ENCODE measurements at places on chromosomes 16 and 17. TPM values are rescaled to one million over a fixed set of nuclear protein-coding genes. Genes with fewer than 3 reads are reported as not detected.

- no peak overlapping the region for H3K27ac ChIP-seq
- DNase-seq: no peak
- H3K27me3 ChIP-seq: peaks cover 23% of the 10 kb centered on the region
- peaks cover 9% of the 10 kb centered on the region for H3K4me1 ChIP-seq
- no peaks in the 10 kb centered on the region for H3K36me3 ChIP-seq
- no peak overlapping the region for H3K4me3 ChIP-seq
These were observed 41.1 kb downstream of the AHSP start for GRCh38 chr16:31568577-31569359.

GRCh38 chr17:77424585-77425344, 284.0 kb downstream of the SEC14L1 start:
- DNase-seq: no peak
- H3K36me3 ChIP-seq: peaks cover 4% of the 10 kb centered on the region
- no peak overlapping the region for H3K4me3 ChIP-seq
- H3K27me3 ChIP-seq: no peaks in the 10 kb centered on the region
- no peak overlapping the region for H3K27ac ChIP-seq
- peaks cover 83% of the 10 kb centered on the region for H3K4me1 ChIP-seq

DNA sequence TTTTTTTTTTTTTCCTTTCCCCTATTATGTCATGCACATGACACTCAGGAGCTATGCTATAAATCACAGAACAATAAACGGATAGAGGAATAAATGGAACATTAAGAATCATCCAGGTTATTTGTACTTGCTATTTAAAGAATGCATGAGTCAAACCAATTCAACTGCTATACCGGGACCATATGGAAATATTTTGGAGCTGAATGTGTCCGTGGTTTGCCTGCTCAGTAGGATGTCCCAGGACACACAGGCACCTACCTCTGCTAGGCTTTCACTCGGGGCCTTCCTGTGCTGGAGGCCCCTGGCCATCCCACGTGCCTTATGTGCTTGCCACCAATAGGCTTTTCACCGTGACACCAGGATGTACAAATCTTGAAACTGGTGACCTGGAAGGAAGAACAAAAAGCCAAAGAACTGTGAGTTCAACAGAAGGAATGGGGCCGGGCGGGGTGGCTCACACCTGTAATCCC, 15.3 kb upstream of the SEC14L1 start:
- no peak overlapping the region for H3K4me3 ChIP-seq
- peaks cover 22% of the 10 kb centered on the region for H3K4me1 ChIP-seq
- no peaks in the 10 kb centered on the region for H3K36me3 ChIP-seq
- DNase-seq: no peak
- no peak overlapping the region for H3K27ac ChIP-seq

- H3K27me3 ChIP-seq: no peaks in the 10 kb centered on the region
- H3K4me3 ChIP-seq: no peak overlapping the region
- H3K27ac ChIP-seq: no peak overlapping the region
- DNase-seq: peak; percentile 20
- H3K36me3 ChIP-seq: no peaks in the 10 kb centered on the region
- no peaks in the 10 kb centered on the region for H3K4me1 ChIP-seq
These were observed 396.7 kb upstream of the MAF start for GRCh38 chr16:79997257-79997656.

DNA sequence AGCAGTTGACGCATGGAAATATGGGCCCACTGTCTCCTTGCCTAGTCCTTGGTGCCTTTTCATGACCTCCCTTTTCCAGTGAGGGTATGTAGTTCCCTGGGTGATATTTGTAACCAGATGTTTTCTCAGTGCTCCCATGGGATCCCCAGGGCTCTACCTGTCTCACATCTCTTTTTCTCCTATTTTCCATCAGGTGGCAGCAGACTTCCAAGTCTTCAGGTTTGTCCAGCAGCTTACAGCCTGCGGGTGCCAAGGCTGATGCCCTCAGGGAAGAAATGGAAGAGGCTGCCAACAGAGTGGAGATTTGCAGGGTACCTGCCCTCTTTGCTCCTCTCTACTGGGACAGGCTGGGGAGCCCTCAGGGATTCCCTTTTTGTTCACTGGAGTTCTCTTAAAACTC, 89.1 kb downstream of the ELAC2 start:
- no peak overlapping the region for H3K27ac ChIP-seq
- H3K4me1 ChIP-seq: no peaks in the 10 kb centered on the region
- H3K4me3 ChIP-seq: no peak overlapping the region

DNA sequence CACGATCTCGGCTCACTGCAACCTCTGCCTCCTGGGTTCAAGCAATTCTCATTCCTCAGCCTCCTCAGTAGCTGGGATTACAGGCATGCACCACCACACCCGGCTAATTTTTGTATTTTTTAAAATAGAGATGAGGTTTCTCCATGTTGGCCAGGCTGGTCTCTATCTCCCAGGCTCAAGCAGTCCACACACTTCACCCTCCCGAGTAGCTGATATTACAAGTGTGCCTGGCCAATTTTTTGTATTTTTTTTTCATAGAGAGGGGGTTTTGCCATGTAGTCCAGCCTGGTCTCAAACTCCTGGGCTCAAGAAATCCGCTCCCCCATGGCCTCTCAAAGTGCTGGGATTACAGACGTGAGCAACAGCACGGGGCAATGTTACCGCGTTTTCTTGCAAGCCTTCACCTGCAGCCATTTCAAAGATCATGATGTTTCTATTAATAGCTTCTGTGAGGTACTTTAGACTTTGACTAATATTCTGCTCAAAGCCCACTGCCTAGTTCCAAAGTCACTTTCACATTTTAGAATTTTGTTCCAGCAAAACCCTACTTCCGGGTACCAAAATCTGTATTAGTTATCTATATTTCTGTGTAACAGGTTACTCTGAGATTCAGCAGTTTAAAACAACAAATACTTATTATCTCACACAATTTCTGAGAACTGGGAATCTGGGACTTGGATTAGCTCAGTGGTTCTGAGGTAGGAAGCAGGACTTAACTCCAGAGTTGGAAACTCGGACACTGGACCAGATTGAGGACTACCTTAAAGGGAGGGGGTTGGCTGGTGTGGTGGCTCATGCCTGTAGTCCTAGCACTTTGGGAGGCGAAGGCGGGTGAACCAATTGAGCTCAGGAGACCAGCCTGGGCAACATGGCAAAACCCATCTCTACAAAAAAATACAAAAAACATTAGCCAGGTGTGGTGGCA, 12.0 kb upstream of the MED13 start:
- no peaks in the 10 kb centered on the region for H3K36me3 ChIP-seq
- DNase-seq: no peak
- no peak overlapping the region for H3K4me3 ChIP-seq
- no peaks in the 10 kb centered on the region for H3K4me1 ChIP-seq
- no peak overlapping the region for H3K27ac ChIP-seq
- H3K27me3 ChIP-seq: no peaks in the 10 kb centered on the region

DNA sequence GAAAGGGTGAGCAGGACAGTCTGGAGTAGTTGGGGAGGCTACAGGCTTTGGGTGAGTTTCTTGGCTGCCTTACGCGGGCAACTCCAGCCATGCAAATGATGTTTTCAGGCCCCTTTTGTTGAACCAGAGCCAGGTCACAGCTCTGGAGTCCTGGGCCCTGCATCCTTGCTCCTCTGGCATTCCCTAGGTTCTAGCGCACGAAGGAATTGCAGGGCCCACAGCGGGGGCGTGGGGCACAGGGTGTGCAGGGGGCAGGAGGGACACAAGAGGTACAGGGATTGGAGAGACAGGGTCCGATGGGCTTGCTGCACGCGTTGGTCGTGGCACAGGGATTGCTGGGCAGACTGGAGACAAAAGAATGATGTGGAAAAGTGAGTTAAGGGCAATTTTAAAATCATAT, 3.6 kb downstream of the KRT31 start:
- no peaks in the 10 kb centered on the region for H3K36me3 ChIP-seq
- DNase-seq: no peak

GRCh38 chr16:80273635-80274538, 266.9 kb upstream of the DYNLRB2 start:
- no peaks in the 10 kb centered on the region for H3K36me3 ChIP-seq
- H3K4me1 ChIP-seq: no peaks in the 10 kb centered on the region
- H3K4me3 ChIP-seq: no peak overlapping the region
- no peaks in the 10 kb centered on the region for H3K27me3 ChIP-seq
- no peak overlapping the region for H3K27ac ChIP-seq
- no peak for DNase-seq

- H3K27me3 ChIP-seq: no peaks in the 10 kb centered on the region
- H3K4me3 ChIP-seq: no peak overlapping the region
- peak; percentile 40 for DNase-seq
- peaks cover 34% of the 10 kb centered on the region for H3K4me1 ChIP-seq
- no peaks in the 10 kb centered on the region for H3K36me3 ChIP-seq
These were observed 5.4 kb downstream of the ZCCHC14 start for GRCh38 chr16:87487361-87487924.

DNA sequence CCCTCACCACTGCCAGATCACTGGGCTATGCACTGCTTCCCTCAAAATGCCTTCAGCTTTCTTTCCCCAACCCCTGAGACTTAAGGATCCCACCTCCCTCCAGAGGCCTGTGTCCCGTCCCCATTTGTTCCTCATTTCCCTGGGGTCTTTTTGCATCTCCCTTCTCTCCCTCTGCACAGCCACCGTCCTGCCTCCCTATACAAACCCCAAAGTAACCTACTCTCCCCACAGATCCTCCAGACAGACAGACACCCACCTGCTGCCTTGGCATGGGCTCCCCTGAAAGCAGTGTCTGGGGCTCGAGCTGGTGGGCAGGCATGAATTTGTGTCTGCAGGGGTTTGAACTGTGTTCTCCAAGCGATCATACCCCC, 69.4 kb upstream of the TNRC6C start:
- H3K27me3 ChIP-seq: no peaks in the 10 kb centered on the region
- H3K4me1 ChIP-seq: peaks cover 46% of the 10 kb centered on the region
- no peak overlapping the region for H3K4me3 ChIP-seq
- H3K27ac ChIP-seq: no peak overlapping the region
- H3K36me3 ChIP-seq: no peaks in the 10 kb centered on the region

- no peak for DNase-seq
- no peaks in the 10 kb centered on the region for H3K4me1 ChIP-seq
- no peak overlapping the region for H3K27ac ChIP-seq
These were observed 119.6 kb downstream of the PPM1E start for GRCh38 chr17:58875261-58875660.

GRCh38 chr17:10772425-10773380, 31.2 kb downstream of the TMEM238L start:
- no peak for DNase-seq
- no peak overlapping the region for H3K4me3 ChIP-seq
- no peaks in the 10 kb centered on the region for H3K36me3 ChIP-seq
- no peaks in the 10 kb centered on the region for H3K4me1 ChIP-seq
- H3K27me3 ChIP-seq: no peaks in the 10 kb centered on the region

DNA sequence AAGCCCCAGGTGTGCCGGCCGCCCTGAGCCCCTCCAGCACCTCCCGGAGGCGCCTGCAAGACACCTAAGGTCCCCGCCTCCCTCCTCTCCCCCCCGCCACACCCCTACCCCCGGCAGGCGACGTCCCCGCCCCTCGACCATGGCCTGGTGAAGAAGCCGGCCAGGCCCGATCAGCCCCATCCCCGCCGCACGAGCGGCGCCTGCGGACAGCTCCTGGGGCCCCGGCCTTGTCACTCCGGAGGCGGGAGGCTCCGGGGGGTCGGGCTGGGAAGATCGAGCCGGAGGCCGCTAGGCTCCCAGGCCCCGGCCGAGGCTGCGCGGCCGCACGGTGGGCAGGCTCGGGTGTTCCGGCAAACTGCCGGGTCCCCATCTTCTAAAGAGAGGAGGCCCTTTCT, 405 bp upstream of the ACE start:
- no peak overlapping the region for H3K4me3 ChIP-seq
- DNase-seq: peak; percentile 26
- peaks cover 15% of the 10 kb centered on the region for H3K4me1 ChIP-seq
- peaks cover 17% of the 10 kb centered on the region for H3K27me3 ChIP-seq
- H3K27ac ChIP-seq: no peak overlapping the region

GRCh38 chr16:86227801-86228200, 282.5 kb upstream of the FOXF1 start:
- no peak overlapping the region for H3K4me3 ChIP-seq
- H3K27ac ChIP-seq: no peak overlapping the region
- no peaks in the 10 kb centered on the region for H3K4me1 ChIP-seq
- H3K27me3 ChIP-seq: no peaks in the 10 kb centered on the region

HSDL1 gene
- total RNA-seq: 13.5 TPM

FAM20A gene
- total RNA-seq: 0.38 TPM

TNS4 gene
- total RNA-seq: 0.65 TPM

NKD1 gene
- total RNA-seq: 0.75 TPM

PRSS21 gene
- 6.6 TPM for total RNA-seq

PRR35 gene
- total RNA-seq: not detected

TEN1 gene
- 23.0 TPM for total RNA-seq

CACNA1G gene
- total RNA-seq: not detected

KRTAP17-1 gene
- not detected for total RNA-seq
